ENCODE measurements at places on chromosomes 5 and 9.

GRCh38 chr9:85137696-85138095 lies 468.2 kb downstream of the NTRK2 start:
- DNase-seq = no peak

GRCh38 chr9:81619353-81620001 lies 69.9 kb downstream of the TLE1 start:
- no peak for DNase-seq

- DNase-seq = no peak
Measured at GRCh38 chr5:108919591-108920326, 172.1 kb downstream of the FER start.

DNA sequence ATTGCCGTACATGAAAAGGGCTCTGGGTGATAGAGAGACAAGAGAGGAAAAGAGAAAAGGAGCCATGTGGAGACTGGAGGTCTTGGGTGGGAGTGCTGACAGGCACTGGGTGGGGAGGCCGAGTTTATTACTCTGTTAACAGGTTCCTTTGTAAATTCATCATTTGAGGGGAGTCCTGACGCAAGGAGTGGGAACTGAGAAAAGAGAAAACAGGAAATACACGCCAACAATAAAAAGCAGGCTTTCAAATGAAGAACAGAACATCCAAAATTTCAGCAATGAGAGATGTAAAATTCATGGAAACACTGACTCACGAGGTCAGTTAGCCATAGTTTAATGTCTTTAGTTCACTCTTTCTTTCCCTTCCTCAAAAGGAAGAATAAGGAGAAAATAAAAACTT lies 342.8 kb downstream of the TMEM167A start:
- no peak for DNase-seq

DNA sequence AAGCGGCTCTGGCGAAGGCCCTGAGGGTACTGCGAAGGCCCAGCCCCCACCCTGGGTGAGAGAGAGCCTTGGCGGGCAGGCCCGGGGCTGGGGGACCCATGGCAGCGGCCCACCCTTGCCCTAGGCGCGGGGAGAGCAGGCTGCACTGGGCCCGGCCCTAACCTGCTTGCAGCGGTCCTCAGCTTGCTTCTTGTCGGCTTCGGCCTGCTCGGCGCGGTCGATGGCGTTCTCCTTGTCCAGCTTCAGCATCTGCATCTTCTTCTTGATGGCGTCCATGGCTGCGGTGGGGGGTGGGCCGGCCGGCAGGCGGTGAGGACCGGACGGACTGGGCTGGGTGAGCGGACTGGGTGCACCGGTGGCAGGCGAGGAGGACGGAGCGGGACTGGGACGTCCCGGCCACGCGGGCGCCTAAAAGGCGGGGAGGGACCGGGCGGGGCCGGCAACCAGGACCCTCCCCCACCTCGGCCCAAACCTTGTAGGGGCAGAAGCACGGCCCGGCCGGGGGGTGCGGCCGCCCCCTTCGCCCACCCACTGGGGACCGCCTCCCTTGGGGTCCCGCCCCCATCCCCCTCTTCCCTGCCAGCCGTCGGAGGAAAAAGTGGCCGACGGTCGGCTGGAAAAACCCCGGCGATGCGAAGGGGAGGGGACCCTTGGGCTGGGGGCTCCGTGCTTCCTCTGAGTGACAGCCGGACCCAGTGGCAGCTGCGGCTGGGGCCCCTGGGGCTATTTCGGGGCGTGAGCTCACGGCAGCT lies at the start of gene TPM2:
Gene TPM2, minus strand, starts transcription at position 384 of the 752 bp plus-strand sequence. Its CDS starts 108 bp downstream, at position 276.
- no peak for DNase-seq

GRCh38 chr9:126232461-126232860 lies 94.2 kb upstream of the MVB12B start:
- DNase-seq = no peak

- DNase-seq = no peak
Measured at GRCh38 chr5:116579144-116579543, 4.5 kb upstream of the SEMA6A start.

GRCh38 chr5:59360130-59360555 lies 533.4 kb downstream of the PDE4D start:
- no peak for DNase-seq

DNA sequence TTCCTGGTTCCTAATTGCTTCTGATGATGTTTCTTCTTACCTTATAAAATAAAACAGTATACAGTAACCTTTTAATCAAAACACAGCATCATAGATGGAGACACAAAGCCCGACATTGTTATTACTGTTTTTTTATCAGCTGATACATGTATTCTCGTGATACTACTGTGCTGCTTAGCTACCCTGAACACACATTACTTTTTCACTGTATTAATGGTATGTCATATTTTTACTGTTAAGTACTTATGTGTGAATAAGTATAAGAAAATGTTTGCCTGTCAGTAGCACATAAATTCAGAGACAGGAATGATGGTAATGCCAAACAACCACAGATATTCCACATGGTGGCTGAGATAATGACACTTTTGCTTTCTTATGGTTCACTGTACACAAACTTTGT lies 68.7 kb downstream of the RAB24 start:
- no peak for DNase-seq

GRCh38 chr9:87678650-87679355 lies 47.1 kb upstream of the CTSL start:
- no peak for DNase-seq

- no peak for DNase-seq
Measured at GRCh38 chr9:126638571-126639132, 24.9 kb downstream of the LMX1B start.

DNA sequence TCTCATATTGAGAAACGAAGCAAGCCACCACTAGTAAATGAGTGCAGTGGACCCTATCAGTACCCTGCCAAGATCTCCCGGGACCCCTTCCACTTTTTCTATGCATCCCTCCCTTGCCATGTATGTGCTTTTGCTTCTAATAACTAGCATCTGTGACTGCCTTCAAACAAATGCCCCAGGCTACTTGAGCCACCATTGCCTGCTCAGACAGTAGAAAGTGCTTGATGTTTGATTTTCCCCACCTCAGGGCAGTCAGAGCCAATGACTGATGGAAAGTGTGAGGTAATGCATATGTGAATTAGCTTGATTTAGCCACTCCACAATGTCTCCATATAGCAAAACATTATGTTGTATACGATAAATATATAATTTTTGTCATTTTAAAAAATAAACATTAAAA lies 797.3 kb upstream of the ACO1 start:
- no peak for DNase-seq

DNA sequence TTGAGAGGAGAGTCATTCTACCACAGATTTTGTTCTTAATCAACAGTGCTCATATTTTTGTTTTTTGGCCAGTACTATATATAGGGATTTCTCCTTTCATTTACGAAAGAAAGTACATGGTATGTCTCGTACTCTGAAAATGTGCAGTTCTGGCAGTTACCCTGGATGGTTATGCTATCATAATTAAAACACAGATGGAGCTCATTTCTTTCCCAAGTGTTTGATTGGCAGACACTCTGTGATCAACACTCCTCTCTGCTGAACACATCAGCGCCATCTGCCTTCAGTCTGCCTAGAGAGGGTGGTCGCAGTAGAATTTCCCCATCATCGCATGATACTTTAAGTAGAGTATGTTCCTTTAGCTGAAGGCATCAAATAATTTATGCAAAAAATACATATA lies 64.5 kb downstream of the PAM start:
- no peak for DNase-seq

- DNase-seq = no peak
Measured at GRCh38 chr5:67188274-67189078, 8.1 kb downstream of the CD180 start.

DNA sequence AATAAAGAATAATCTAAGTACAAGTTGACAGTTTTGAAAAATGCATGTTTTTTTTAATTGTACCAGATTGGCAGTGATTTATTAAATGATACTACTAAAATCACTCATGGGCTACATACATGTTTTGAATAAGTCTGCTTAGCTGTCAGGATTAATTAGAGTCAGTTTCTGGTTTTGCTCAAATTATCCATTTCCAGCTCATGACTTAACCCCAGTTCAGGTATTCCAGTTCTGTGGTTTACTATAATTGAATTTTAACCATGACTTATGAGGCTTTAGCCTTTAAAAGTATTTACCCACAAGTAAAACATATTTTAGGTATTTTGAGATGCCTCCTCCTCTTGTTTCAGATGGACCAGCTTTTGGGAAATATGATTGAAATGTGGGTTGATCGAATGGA lies 17.8 kb upstream of the LRRC70 start:
- DNase-seq = no peak

GRCh38 chr9:2047144-2047671 lies 32.1 kb downstream of the SMARCA2 start:
- DNase-seq = no peak

DNA sequence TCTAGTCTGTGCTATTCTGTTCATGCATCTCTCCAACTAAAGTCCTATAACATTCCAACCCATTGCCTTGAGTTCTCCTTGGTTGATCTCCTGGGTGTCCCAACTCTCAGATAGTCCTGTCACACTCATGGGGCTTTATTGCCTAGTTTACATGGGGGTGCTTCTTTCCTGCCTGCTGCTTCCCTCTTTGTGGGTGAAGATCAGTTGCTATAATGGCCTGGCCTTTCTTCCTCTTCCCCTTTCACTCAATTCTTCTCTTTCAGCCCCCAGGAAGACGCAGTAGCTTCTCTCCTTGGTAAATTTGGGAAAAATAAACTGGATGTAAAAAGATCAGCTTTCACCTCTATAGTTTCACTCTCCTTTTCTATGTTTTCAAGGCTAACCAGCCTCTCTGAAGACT lies 66.5 kb downstream of the PTCD2 start:
- no peak for DNase-seq

DNA sequence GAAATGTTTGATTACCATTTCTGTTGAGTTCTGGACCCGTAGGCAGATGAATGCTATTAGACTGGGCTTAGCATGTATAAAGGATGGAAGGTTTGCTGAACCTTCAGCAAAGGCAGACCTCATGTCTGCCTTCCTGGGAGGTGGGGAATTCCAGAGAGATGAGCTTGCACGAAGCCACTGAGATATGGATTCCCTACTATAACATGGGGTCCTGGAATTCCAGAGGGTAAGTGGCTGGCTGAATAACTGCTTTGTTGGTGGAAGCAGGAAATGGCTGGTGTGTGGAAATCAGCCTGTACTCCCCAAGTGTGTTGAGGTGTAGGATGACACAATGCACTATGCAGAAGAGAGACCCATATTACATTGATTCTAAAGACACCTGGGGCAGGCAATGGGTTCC lies 526.4 kb downstream of the CTNND2 start:
- DNase-seq = no peak

DNA sequence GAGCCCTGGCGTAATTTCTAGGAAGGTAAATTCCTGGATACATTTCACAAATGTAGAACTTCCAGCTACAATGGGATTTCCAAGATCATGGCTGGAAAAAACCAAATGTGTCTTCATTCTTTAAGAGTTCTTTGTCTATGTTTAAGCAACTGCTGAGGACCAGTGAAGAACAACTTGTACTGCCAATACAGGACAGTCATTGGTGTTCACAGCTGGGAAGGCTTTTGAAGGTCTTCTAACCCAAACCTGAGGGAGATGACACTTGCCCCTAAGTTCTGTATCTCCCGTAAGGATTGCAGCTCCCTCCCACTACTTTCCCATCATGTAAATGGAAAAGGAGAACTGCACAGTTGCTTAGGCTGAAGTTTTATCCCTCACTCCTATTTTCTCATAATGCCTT lies 28.4 kb downstream of the TMEM167A start:
- no peak for DNase-seq

GRCh38 chr5:88279584-88279983 lies 10.9 kb upstream of the TMEM161B start:
- DNase-seq = no peak

GRCh38 chr5:5598547-5599113 lies 176.2 kb downstream of the ICE1 start:
- DNase-seq = no peak

- DNase-seq = no peak
Measured at GRCh38 chr5:85000671-85001070, 616.0 kb upstream of the EDIL3 start.

GRCh38 chr9:126701813-126702140 lies 88.0 kb downstream of the LMX1B start:
- no peak for DNase-seq

DNA sequence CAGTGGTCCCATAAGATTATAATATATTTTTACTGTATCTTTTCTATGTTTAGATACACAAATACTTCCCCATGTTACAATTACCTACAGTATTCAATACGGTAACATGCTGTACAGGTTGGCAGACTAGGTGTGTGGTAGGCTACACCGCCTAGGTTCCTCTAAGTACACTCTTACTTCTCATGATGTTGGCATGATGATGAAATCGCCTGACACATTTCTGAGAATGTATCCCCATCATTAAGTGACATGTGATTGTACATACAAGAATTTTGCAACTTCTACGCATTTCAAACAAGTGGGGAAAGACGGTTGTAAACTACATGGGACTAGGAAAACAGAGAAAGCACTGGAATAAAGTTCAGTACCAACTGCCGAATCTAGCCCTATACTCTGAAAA lies 53.3 kb downstream of the SETX start:
- no peak for DNase-seq

- DNase-seq = no peak
Measured at GRCh38 chr5:159227452-159227851, 18.1 kb upstream of the RNF145 start.
